NCI-H2107 (cell line): ENCODE measurements at places on chromosomes 5 and 9.

DNA sequence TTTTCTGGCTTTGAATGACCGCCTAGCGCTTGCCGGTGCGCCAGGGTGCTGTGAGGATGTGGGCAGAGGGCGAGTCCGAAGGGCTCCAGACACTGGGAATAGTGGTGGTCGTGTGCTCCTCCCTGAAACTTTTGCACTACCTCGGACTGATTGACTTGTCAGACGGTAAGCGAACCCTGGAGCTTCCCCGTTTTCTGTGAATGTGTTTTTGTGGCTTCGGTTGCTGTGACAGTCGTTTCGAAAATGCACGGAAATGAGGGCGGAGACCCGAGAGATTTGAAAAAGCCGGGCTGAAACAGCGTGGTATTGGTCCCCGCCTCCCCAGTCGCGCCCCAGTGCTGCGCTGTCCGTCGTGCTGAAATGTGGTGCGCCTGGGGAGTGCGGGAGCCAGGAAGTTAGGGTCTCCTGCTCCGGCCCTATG, 102.5 kb upstream of the GABRP start:
- no peak for DNase-seq

DNA sequence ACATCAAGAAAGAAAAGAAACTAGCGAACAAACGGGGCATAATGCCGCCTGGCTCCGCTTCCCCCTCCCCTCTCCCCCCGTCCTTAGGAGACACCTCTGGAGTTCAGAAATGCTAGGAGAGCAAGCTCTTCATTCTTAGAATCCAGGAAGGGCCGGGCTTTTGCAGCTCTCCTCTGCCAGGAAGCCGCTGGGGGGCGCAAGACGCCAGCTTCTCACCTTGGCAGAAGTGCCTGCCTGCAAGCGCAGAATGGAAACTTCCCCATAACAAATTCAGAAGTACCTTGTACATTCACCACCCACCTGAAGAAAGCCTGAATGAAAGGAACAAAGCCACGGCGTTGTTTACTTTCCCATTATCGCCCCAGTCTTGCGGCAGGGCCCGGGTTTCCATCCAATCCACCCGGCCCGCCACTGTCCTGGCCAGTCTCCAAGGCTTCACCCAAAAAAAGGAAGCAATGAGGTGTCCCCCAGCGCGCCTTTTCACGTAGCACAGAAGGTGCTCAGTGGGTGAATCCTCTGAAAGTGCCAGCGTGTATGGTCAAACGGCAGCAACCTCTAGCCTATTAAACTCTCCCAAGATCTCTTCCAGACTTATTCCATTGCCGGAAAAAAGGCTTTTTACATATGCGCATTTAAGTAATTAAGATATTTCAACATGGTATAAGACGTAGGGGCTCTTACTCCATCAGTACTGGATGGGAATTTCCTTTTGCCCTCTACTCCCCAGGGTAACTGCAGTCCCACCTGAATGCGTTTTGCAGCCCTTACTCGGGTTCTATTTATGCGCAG, 1.6 kb upstream of the GADD45G start:
- DNase-seq = peak; percentile 90

GRCh38 chr9:2040828-2041227, 25.7 kb downstream of the SMARCA2 start:
- DNase-seq = no peak

GRCh38 chr5:36696059-36696673, 89.8 kb downstream of the SLC1A3 start:
- DNase-seq = peak; percentile 6

GRCh38 chr5:124212934-124213333, 533.5 kb downstream of the ZNF608 start:
- DNase-seq = no peak

DNA sequence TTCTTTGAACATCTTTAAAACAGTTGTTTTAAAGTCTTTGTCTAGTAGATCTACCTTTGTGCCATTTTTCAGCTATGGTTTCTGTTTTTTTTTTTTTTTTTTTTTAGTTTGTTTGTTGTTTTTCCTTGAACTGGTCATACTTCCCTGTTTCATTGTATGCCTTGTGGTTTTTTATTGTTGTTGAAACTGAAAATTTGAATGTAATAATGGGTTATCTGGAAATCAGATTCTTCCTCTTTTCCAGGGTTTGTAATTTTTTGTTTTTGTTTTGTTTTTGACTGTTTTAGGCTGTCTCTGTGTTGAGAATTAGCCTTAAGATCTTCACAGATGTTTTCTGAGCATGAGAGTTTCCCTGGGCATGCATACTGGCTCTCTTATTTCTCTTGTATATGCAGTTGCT, 269.6 kb upstream of the DAP start:
- DNase-seq = no peak

DNA sequence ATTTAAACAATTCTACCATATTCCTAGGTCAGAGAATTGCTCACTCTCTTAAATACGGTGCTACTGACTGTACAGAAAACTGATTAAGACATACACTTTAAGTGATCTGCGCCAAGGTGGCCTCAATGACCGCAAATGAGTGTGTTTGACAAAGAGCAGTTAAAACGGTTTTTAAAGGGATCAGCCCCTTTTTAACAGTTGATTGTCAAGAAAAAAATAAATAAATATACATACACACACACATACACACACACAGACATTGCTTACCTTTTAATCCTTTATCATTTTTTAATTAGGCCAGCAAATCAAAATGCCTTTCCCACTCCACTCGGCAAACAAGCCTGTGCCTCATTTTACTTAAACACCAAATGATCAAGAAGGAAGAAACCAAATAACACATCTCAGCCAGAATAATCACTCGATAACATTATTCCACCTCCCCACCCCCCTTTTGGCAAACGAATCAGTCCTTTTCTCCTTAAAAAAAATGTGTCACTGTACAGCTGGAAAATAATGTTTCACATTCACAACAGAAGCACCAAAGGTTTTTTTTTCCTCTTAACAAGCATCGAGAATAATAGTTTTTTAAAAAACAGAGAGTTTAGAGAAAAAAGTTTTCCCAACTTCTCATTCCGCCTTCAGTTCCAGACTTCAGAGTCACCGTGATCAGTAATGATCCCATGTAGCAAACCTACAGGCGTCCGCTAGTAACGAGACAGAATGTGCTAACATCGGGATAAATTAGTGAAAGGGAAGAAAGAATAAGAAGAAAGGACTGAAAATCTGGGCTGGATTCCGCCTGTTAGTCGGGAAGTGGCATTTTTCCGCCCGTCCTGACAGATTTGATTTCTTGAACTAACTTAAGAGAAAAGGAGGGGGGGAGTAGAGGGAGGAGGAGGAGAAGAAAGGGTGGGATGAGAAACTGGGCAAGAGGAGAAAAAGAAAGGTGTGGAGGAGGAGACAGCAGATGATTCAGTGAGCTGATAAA, at the start of gene ZNF608:
ZNF608 (minus strand) TSS at position 712 of the 988 bp plus-strand sequence. CDS start 1,650 bp downstream, outside the sequence.
- DNase-seq = no peak

DNA sequence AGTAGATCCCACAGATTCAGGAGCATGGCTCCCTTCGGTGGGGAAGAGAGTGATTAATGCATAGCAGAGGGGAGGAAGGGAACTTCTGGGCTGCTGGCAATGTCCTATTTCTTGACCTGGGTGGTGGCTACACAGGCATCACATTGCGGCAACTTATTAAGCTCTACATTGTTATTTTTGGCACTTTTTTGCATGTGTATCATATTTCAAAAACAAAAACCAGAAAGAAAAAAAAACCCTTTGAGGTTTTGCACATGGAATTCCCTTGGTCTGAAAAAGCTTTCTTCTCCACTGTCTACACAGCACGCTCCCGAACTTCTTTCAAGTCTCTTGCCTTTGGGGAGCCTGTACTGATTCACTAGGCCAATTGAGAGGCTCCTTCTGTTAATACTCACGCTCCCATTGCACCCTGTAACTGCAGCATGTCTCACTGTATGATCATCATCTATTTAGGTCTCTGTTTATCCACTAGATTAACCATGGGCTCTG, 25.1 kb downstream of the CEMIP2 start:
- no peak for DNase-seq

DNA sequence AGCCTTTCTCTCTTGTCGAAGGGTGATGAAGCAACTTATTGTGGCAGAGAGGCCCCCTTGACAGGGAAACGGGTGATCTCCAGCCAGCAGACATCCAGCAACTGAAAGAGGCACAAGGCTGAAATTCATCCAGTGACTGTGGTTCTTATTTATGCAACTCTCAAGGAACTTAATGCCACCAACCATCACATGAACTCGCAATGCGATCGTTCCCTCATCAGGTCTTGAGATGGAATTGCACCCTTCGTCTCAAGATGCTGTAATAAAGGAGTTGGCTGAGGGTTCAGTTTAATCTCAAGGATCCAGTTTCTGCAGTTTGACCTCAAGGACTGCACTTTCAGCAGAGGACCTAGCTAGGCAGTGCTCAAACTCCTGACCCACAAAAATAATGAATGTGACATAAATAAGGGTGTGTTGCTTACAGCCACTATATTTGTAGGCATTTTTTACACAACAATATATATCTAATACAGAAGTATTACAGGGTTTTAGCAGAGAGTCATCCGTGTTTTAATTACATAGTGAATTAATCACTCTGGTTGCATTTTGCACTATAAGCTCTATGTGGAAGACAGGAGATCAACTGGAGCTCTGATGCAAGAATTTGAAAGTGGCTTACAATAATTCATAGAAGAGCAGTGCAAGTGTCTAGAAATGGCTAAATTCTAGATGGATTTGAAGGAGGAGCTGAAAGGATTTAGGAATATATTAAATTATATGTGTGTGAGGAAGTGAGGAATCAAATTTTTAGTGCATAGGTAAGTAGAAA, 957.8 kb upstream of the CTNND2 start:
- DNase-seq = no peak

DNA sequence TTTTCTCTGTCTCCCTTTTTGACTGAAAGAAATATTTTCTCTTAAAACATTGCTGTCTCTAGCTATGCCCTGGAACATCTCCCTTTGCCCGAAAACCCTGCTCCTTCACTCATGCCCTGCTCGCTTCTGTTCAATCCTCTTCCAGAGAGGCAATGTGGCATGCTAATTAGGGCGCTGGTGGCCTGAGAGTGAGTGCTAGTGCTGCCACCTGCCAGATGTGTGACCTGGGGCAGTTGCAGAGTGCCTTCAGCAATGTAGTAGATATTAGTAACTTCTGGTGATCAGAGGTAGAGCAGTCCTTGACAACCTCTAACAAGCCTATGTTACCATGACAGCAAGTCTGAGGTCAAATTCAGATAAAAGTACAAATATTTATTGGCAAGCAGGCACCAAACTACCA, 119.5 kb upstream of the OSMR start:
- no peak for DNase-seq

- DNase-seq = peak; percentile 46
Measured at GRCh38 chr5:73215891-73216610, 43.1 kb downstream of the TMEM174 start.

- DNase-seq = no peak
Measured at GRCh38 chr9:129485145-129485774, 135.6 kb downstream of the C9orf50 start.

DNA sequence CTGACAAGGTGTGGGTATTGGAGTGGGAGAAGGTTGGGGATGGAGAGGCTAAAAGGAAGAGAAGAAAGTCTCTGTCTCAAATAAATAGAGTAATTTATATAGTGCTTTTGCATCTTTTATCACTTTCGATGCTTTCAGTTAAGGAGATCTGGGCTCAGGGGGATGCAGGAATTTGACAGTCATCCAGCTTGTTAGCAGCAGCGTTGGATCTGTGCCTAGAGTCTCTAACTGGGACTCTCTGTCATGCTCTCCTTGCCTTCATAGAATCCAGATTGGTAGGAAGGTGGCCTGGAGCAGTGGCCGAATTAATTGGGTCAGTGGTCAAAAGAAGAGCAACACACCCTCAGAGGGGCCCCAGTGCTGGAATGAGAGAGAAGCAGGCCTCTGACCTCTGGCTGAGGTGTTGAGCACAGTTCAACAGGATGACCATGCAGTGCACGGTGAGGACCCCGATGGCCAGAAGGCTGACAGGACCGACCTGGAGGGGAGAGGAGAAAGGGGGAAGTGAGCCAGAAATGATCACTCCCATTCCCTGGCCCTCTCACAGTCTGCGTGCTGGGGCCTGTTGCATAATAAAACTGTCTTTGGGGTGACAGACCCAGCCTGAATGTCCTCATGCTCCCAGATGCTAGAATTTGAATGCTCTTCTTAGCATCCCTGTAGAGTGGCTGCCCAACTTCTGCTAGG, 7.6 kb downstream of the SLC36A3 start:
- DNase-seq = no peak

- no peak for DNase-seq
Measured at GRCh38 chr5:39437467-39437866, 12.7 kb upstream of the DAB2 start.

DNA sequence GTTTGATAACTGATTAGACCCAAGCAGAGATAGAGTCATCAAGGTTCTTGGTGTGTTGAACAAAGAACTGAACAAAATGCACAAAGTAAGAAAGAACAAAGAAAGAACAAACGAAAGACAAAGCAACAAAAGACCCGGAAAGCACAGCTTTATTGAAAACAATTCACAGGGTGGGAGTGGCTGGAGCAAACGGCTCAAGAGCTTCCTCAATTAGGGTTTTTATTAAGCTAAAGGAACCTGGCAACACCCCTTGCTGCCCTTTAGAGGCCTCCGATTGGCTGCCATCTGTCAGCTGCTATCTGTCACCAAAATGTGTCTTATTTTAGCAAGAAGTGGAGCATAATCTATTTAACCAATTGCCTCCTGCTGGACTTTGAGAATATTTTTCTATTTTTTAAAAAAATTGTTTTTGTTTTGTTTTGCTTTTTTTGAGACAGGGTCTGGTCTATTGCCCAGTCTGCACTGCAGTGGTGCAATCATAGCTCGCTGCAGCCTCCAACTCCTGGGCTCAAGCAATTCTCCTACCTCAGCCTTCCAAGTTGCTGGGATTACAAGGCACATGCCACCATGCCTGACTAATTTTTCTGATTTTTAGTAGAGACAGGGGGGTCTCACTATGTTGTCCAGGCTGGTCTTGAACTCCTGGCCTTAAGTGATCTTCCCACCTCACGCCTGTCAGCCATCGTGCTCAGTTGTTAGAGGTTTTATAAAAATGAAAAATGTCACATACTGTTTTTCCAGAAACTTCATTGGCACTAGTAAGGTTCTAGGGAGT, 7.7 kb upstream of the ABO start:
- DNase-seq = no peak

DNA sequence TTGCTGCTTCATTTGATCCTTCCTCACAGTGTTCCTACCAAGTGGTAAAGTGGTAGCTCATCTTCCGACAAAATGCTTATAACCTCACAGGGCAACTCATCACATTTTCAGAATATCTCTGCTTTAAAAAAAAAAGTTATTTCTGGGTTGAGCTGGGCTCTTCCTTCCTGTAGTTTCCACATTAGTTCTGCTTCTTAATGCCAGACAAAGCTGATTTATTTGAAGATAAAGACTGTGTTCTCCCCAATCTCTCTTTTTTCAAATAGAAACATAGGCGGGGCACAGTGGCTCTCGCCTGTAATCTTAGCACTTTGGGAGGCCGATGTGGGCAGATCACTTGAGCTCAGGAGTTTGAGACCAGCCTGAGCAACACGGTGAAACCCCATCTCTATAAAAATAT, 273.1 kb downstream of the ACTL7B start:
- DNase-seq = no peak
